ENCODE measurements at places on chromosomes 5 and 9. TPM values are rescaled to one million over a fixed set of nuclear protein-coding genes. Genes with fewer than 3 reads are reported as not detected.

DNA sequence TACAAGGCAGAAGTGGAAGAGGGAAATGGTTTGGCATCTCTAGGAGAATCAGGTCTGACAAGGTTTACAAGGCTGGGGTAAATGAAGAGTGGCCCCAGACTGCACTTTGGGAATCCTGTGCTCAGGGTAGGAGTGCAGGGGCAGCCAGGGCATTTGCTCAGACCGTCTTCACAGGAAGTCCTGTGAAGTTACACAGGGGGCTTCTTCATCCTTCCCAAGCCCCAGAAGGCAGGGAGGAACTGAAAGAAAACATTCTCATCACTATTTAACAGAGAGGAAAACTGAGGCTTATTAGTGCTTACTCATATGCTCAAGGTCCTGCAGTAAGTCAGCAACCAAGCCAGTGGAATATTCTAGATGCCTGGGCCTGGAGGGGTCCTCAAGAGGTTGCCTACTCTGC lies 80.7 kb downstream of the NRG2 start:
- H3K36me3 ChIP-seq, result no peaks in the 10 kb centered on the region
- H3K27me3 ChIP-seq, result peaks cover 7% of the 10 kb centered on the region
- no peak for DNase-seq
- peaks cover 2% of the 10 kb centered on the region for H3K4me1 ChIP-seq

DNA sequence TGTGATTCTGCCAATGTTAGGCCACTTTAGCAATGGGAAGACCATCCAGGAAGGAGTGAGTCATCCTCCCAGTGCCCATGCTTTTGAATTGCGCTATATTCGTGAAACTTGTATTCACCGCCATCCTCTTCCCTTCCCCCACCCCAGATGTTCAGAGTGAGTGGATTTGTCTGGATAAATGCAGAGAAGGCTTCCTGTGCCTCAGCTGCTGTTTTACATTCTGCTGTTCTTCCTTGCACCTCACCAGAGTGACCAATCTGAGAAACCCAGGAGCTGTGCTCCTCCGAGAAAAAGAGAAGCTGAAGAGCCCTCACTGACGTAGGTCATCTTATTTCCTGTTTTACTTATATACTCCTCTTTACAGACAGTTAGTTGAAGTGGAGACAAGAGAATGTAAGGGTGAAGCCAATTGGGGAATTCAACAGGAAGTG lies 24.6 kb upstream of the SVEP1 start:
- peaks cover 2% of the 10 kb centered on the region for H3K27me3 ChIP-seq
- H3K27ac ChIP-seq, result no peak overlapping the region
- no peak overlapping the region for H3K4me3 ChIP-seq
- DNase-seq, result no peak

DNA sequence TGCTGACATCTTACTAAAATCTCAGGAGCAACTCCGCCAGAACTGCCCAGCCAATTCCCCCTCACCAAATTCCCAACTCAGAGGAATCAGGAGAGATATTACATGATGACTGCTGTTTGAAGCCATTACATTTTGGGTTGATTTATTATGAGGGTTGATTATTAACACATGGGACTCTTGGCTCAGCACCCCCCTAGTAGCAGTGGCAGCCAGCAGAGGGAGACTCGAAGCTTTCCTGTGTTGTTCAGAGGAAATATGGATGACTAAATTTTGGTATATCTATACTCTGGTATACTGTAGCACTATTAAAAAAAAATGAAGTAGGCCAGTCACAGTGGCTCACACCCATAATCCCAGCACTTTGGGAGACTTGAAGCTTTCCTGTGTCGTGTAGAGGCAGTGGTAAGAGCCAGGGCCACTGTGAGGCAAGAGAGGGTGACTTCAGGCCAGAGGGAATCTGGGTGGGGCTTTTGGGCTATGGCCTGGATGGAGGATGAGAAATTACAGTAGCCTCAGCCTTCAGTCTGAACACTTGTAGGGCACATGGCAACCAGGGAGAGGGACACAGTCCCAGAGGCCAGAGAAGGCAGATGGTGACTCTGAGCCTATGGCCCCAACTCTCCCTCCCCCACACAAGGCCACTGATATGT lies 111.4 kb downstream of the LHX2 start:
- H3K27me3 ChIP-seq, result peaks cover 4% of the 10 kb centered on the region
- no peaks in the 10 kb centered on the region for H3K36me3 ChIP-seq
- H3K4me3 ChIP-seq, result no peak overlapping the region
- H3K27ac ChIP-seq, result no peak overlapping the region
- peaks cover 4% of the 10 kb centered on the region for H3K4me1 ChIP-seq

DNA sequence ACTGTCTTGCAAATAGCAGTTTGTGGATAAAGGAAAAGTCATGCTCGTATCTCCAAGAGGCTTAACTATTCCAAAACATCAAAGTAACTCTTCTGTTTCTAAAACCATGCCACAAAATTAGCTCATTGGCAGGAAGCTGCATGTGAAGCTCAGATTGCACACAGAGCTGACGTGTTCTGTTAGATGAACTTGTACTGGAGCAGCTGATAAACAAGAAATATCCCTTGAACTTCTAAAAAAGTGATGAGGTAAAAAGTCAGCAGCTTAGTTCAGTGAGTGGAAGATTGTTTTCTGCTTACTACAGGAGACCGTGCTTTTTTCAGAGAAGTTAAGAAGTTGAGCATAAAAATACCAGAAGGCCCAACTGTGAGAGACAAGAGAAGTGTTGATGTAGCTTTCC lies 113.2 kb downstream of the SLC12A2 start:
- no peak overlapping the region for H3K4me3 ChIP-seq
- peaks cover 2% of the 10 kb centered on the region for H3K27me3 ChIP-seq
- peaks cover 9% of the 10 kb centered on the region for H3K4me1 ChIP-seq
- H3K27ac ChIP-seq, result no peak overlapping the region

DNA sequence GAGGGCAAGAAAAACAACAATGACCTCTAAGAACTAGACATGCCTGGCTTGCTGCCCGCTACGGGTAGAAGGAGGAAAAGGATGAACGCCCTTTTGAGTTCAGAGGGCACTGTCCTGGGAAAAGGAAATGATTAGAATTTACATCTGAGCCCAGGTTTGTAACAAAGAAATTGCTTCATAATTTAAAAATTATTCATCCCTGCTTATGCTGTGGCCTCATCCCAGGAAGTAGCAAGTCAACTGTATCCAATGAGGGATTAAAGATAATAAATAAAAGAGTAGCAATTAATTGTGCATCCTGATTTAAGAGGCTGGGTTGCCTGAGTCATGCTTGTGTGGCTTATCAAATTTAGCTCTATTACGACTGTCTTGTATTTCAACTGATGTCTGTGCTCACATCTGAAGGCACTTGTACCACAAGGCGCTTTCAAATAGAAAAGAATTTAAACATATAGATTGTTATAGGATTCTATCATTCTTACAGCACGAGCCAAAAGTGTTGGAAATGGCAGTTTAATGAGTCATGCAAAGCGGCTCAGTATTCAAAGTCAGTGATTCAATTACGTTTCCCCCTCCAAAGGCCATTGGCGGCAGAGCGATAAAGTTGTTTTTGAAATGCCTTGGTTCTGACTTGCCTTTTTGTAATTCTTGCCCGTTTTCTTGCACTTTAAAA lies 40.0 kb upstream of the DMRT1 start:
- no peak overlapping the region for H3K4me3 ChIP-seq
- no peaks in the 10 kb centered on the region for H3K36me3 ChIP-seq

- no peaks in the 10 kb centered on the region for H3K36me3 ChIP-seq
- no peak for DNase-seq
- no peaks in the 10 kb centered on the region for H3K4me1 ChIP-seq
- no peak overlapping the region for H3K4me3 ChIP-seq
- H3K27me3 ChIP-seq, result no peaks in the 10 kb centered on the region
Observed at GRCh38 chr5:121853850-121854249, 2.2 kb downstream of the FTMT start.

POU5F2 gene
- 0.64 TPM for total RNA-seq

CATSPER3 gene
- 0.33 TPM for total RNA-seq

CCNJL gene
- total RNA-seq, result 65.0 TPM

ACTBL2 gene
- not detected for total RNA-seq

All from endothelial cell (in vitro differentiated cells).